Stimulated activated CD4-positive, alpha-beta T cell treated with anti-CD3 and anti-CD28 coated beads, TNF-alpha, amount 100 ng/mL, for 24 hours (primary cell): ENCODE measurements at places on chromosomes 5 and 9.

- DNase-seq = no peak
Observed at GRCh38 chr5:178293400-178293799, 60.8 kb upstream of the PHYKPL start.

GRCh38 chr5:150309101-150309885 is 6.6 kb upstream of the ARSI start:
- no peak for DNase-seq

DNA sequence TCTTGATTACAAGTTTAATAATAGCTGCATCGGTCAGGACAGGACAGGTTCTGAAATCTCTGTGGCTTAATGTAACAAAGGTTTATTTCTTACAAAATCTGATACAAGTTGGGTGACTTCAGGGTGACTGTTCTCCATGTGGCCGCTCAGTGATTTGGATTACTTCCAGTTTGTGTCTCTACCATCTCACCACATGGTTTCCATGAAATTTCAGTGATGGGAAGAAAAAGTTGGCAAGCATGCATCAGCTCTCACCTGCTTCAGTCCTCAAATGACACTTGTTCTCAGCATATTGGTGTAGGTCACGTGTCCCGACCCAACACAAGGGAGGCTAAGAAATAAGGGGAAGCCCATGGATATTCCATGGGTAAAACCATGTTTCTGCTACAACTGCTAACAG is 7.8 kb upstream of the TMEM268 start:
- DNase-seq = no peak

DNA sequence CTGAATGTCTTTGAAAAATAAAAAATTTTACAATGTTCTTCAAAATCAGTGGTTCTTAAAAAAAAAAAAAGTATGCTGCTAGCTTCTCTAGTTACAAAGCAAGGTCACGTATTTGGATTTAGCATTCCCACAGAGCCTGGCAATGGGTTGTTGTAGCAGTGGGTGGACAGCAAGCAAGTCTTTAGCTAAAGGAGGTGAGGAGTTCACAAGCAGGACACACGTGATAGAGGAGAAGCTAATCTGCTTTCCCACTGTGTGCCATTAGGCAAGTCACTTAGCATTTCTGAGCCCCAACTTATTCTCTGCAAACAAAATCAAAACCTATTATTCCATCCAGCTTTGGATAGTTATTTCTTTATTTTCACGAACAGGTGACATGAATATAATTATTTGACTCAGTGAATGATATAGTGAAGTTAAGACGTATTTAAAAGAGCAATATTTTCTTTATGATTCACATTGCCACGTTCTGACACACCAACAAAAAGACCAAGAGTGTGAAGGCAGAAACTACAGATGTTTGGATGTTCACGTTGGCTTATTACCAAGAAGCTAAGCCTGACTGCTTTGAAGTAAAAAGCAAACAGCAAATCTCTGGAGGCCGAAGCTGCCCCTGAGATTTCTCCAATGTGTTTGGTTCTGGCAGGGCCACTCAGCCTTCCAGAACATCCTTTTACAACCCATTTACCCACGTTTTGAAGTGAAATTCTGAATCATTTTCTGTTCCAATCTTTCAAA is 612.1 kb upstream of the CDH6 start:
- DNase-seq = no peak

- DNase-seq = no peak
Observed at GRCh38 chr9:7456793-7457530, 342.6 kb downstream of the DMAC1 start.

- DNase-seq = no peak
Observed at GRCh38 chr5:111255169-111255568, 31.0 kb downstream of the CAMK4 start.

- DNase-seq = no peak
Observed at GRCh38 chr5:40681363-40682153, 1.8 kb downstream of the PTGER4 start.

DNA sequence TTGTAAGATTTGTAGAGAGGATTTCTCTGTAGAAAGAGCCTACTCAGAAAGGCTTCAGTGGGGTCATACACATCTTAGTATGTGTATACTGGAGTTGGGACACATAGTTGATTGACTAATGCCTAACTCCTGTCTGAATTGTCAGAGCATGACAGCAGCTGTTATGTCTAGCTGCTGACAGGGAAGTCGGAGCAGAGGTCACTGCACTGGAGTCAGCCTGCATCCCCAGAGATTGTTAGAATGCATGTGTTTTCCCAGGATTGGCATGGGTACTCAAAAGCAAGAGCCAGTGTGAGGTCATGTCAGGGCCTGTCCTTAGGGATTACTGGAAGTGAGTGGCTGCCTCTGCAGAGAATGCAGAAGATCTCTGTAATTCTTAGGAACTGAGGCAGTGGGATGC is 82.7 kb downstream of the ITGA1 start:
- DNase-seq = no peak

DNA sequence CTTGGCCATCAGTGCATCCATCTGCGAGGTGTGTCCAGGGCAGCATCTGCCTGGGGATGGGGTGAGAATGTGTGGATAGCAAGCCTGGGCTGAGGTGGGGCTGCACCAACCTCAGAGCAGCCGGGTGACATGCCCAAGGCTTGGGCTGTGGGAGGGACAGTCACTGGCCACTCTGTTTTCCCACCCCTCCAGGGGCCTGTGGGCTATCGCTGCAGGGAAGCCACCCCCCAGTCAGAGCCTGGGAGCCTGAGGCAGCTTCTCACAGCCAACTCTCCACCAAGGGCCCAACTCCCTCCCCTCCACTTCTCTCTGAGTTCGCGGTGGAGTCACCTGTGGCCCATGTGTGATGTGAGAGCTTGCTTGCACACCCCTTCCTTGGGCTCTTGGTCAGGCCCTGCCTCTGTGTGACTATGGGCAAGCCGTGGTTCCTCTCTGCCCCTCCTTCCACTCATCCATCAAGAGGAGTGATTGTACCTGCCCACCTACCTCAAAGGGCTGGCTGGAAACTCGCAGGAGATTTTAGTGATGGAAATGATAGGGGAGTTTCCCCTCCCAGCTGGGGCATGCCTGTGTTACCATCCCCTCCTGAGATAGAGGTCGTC is 54.8 kb downstream of the DAB2IP start:
- DNase-seq = no peak

- no peak for DNase-seq
Observed at GRCh38 chr5:96765043-96765442, 42.7 kb downstream of the ERAP1 start.

DNA sequence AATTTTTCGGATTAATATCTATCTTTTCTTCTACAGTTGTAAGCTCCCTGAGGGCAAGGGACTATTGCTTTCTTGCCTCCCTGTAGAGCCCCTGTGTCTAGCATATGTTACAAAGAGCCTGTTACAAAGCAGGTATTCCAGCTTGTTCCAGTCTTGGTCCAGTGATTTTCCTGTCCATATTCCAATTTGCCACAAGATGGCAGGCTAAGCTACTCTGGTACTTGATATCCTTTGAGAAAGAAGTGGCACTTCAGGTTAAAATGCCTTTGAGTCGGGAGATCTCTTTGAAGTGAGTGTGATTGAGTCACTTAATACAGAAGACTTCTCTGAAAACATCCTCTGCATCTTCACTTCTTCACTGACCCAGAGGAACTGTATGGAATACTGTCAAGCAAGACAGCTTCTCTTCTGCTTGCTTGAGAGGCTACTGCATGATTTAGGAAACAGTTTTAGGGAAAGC is 24.5 kb downstream of the CAVIN4 start:
- DNase-seq = no peak

DNA sequence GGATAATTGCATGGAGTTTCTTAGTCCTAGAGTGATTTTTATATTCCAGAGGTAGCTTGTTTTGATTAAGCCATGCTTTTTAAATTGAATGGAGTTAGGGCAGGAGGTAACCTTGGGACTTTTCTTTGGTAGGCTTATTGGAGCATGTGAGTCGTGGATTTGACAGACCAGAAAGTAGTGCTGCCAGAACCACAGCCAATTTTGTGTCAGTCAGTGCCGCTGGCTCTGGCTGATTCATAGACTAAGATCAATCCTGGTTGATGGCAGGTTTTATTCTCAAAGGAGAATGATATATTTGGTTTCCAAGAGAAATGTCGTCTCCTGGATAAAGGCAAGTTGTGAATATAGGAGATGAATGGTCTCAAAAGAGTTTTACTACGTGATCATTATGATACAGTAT is 20.3 kb downstream of the RAI14 start:
- no peak for DNase-seq

- DNase-seq = no peak
Observed at GRCh38 chr9:81565144-81565543, 124.2 kb downstream of the TLE1 start.

- DNase-seq = no peak
Observed at GRCh38 chr9:131263701-131264100, 12.6 kb downstream of the FAM78A start.

DNA sequence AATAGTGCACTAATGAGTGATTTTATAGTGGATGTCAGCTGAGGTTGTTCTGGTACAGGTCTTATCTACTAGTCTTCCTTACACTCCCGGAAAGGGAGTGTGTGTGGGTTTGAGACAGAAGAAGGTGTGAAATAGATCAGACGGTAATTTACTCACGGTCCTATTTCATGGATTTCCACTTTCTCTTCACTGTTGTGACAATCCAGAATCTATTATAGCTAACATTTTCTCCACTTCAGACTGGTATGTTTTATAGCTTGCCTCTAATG is 7.0 kb upstream of the C9 start:
- no peak for DNase-seq

- no peak for DNase-seq
Observed at GRCh38 chr5:38695021-38695958, 138.8 kb upstream of the LIFR start.

DNA sequence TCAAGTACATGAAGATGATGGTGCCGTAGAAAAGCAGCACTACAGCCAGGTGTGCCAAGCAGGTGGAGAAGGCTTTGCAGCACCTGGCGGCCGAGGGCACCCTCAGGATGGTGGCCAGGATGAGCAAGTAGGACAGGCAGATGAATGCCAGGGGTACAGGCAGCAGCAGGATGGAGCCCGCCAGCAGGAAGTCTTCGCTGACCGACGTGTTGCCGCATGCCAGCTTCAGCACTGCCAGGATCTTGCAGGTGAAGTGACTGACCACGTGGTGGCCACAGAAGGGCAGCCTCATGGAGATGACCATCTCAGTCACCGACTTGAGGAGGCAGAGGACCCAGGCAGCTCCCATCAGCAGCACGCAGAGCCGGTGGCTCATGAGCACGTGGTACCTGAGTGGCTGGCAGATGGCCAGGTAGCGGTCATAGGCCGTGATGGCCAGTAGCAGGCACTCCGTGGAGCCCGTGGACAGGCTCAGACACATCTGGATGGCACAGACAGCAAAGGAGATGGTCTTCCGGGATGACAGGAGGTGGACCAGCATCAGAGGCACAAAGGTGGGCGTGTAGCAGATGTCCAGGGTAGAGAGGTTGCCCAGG is 482 bp downstream of the OR13J1 start:
- no peak for DNase-seq

- DNase-seq = no peak
Observed at GRCh38 chr5:116542619-116543018, 32.0 kb downstream of the SEMA6A start.

- no peak for DNase-seq
Observed at GRCh38 chr5:1376981-1377380, 32.1 kb upstream of the CLPTM1L start.

- no peak for DNase-seq
Observed at GRCh38 chr5:173885475-173886010, 2.6 kb upstream of the CPEB4 start.

DNA sequence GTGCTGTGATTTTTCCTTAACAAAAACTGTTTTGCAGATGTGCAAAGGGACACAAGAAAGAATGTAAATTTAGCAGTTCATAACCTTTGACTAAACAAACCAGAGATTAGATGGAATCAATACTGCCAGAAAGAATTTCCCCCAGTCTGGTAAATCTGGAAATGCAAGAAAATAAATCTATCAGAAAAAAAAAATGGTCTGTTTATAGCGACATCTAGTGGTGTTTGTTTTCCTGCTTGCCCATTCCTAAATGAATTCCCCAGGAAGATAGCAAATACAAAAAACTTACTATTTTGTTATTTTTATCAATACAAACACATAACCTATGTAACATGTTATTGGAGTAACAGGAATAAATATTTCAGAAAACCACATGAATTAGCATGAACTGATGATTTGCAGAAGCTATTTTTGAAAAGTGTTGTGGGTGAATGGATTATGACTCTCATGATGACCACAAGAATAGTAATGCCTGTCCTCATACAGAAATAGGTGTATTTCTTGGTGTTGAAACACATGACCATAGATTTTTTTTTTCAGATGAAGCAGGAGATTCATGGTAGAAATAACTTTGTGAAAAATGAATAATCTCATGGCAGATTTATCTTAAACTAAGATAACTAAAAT is 1703.8 kb downstream of the MAT2B start:
- DNase-seq = no peak

- DNase-seq = no peak
Observed at GRCh38 chr9:99606957-99607356, 214.7 kb upstream of the NR4A3 start.

DNA sequence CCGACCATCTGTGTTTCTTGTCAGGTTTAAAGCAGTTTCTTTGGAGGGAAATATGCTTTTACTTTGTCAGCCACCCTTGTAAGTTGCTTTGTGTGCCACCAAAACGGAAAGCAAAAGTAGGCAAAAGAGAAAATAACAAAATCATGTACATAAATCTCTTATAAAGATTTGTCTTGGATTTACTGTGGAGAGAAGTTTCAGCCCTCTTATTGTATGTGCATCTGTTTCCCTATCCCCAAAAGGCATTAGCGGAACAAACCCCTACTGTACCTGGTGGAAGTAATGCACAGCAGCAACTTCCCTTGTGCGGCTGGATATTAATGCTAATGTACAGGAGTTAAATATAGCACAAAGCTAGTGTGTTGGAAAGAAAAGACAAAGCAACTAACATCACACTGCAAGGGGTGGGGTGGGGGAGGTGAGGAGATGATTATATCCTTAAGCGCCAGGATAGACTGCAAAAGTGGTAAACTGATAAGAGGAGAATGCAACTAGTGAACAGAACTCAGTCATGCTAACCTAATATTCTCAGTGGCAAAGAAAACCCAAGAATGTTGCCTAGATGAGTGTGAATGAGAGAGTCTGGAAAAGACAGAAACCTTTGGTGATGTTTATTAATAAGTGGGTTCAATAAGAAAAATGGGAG is 396.5 kb upstream of the MEF2C start:
- DNase-seq = no peak

DNA sequence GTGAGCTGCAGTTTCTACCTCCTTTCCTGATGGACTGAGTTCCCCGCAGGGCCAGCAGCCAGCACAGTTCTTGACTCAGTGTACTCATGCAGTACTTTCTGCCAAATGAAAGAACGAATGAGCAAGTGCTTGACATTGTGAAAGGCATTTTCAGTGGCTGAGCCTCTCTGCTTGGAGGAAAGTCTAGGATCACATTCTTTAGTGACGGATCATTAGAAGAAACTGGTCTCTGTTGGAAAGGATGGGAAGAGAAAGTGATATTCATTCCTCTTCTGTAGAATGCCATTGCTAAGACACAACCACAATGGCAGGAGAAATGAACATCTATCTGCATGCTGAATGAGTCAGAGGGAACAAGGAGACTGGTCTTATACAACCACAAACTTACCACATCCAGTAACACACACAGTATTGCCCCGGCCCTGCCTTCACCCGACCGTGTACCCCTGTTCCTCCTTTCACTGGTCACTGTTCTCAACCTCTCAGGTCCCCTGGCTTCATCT is 206.9 kb downstream of the CRB2 start:
- no peak for DNase-seq

GRCh38 chr5:177071666-177072385 is 14.9 kb upstream of the FGFR4 start:
- DNase-seq = peak; percentile 68

- DNase-seq = no peak
Observed at GRCh38 chr5:135192351-135192750, 158.3 kb upstream of the PITX1 start.

GRCh38 chr5:101860145-101860544 is 435.9 kb downstream of the SLCO4C1 start:
- DNase-seq = no peak

GRCh38 chr9:22111954-22112247 is 102.8 kb upstream of the CDKN2B start:
- no peak for DNase-seq
